ENCODE measurements at places on chromosomes 16 and 17.

GRCh38 chr17:75637551-75637950 lies 4.3 kb downstream of the SMIM5 start:
- no peak for DNase-seq

DNA sequence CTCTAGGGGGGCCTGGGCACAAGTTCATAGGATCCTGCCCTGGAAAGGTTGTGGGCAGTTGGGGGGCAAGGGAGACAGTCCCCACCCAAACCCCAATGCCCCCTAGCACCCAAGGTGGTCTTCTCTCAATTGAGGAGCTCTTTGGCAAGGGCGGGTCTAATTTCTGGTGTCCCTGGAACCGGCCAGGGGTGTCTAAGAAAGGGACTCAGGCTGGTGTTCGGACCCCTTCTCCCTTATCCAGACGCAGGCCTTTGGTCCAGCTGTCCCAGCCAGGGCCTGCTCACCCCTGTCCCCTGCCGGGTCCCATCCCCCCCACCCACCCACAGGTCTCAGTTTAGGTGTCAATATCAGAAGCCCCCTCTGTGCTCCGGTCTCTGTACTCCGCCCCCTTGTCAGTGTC lies 860 bp upstream of the ARHGDIG start:
- no peak for DNase-seq

DNA sequence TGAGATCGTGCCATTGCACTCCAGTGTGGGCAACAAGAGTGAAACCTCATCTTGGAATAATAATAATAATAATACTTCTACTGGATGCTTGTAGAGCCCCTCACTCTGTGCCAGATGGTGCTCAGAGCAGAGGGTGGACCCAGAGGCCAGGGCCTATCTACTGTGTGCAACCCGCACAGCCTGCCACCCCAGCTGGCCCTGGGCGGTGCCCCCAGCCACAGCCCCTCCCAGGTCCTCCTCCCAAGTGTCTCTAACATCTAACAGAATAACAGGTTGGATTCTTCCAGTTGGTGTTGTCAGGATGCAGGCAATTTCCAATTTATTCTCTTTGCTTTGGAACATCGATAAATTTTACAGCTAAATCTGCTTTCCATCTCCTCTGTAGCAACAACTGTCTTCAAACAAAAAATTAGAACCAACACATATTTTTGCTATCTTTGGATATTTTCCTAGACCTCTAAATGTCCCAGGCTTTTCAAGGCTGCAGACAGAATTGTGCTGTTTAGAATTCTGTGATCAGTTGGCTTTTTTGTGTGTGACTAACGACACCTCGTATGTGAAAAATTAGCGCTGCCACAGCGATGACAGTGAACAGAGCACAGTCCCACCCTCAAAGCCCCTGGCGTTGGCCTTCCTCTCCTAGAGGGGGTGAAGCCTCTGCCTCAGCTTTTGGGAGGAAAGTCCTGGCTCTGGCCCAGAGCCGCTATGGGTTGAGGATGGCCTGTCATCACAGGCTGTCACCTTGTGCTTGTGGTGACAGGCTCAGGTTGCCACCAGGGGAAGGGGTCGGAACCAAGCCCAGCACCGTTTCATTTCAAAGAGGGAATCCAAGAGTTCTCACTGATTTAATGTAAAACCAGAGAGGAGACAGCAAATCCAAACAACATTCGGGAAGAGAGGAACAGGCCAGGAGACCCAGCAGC lies 7.6 kb upstream of the EVPL start:
- no peak for DNase-seq

- peak; percentile 30 for DNase-seq
Observed at GRCh38 chr16:4517812-4518680, 20.5 kb downstream of the CDIP1 start.

DNA sequence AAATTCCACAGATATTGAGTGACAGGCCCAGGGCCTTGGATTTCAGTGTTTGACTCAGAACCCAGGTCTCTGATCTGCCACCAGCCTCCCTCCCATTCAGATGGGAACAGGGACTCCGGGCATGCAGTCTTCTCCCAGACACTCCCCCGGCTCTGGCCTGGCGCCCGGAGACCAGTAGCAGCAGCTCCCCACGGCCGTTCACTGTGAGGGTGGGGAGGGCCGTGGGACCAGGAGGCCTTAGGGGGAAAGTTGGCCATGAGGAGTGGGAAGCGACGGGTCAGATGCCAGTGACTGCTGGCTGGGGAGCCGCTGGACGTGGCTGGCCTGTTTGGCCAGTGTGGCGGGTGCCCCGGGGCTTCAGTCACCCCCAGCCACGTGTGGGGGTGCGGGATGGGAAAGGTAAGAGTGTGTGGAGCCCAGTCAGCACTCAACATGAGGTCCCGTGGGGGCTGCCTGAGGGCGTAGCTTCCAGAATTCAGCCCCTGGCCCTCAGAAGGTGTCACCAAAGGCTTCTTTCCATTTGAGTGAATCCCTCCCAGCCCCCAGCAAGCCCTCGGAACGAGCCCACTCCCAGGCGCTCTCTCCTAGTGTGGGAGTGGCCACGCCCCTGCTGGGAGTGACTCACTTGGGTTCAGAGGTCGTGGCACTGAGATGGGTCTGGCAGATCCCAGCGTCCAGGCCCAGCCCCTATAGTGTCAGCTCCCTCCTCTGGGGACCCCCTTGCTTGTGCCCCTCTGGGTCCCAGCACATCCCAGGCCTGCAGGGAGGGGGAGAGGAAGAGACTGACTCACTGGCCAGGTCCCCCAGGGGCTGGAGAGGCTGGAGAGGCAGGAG lies 309.4 kb downstream of the SEC14L1 start:
- DNase-seq, result peak; percentile 70

Measured in midbrain (tissue), 1 donor.